ENCODE measurements at places on chromosomes 5 and 9. TPM values are rescaled to one million over a fixed set of nuclear protein-coding genes. Genes with fewer than 3 reads are reported as not detected.

SPATA31D4 gene
- not detected for total RNA-seq

- DNase-seq: no peak
- H3K36me3 ChIP-seq: no peaks in the 10 kb centered on the region
- H3K4me3 ChIP-seq: no peak overlapping the region
- H3K27me3 ChIP-seq: peaks cover 53% of the 10 kb centered on the region
- peaks cover 3% of the 10 kb centered on the region for H3K4me1 ChIP-seq
- no peak overlapping the region for H3K27ac ChIP-seq
Measured at GRCh38 chr9:846852-847251, 5.4 kb downstream of the DMRT1 start.

DNA sequence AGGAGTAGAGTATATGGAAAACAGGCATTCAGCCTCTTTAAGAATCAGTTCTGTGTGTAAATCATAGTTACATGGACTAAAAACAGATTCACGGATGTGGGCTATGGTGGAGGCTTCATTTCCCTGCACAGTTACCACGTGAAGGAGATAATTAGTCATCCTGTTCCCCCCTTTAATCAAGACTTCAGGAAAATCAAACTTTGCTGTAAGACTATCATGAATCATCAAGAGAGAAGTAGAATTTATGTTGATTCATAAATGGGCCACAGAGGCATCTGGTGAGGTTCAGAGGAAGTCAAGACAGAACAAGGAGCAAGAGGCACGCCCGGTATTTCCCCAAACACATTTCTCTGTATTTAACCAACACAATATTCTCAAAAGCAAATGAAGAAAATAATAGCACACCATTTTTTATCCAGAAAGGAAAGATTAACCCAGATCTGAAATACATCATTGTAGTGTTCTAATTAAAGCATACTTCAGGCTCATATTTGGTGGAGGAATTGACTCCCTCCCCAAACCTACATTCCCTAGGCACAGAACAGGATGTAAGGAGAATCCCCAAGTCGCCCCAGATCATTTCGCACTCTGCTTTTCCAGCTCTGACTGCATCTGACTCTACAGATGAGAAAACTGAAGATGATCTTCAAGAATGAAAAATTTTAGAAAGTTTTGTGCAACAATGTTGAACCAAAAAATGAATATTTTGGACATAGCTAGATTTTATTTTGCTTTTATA lies 175.8 kb upstream of the GAS1 start:
- no peak overlapping the region for H3K4me3 ChIP-seq
- DNase-seq: no peak
- no peaks in the 10 kb centered on the region for H3K36me3 ChIP-seq

CARD6 gene
- total RNA-seq: 24.3 TPM

CAMK4 gene
- 2.7 TPM for total RNA-seq

- peaks cover 23% of the 10 kb centered on the region for H3K36me3 ChIP-seq
- no peak overlapping the region for H3K4me3 ChIP-seq
- no peak for DNase-seq
- no peak overlapping the region for H3K27ac ChIP-seq
- H3K27me3 ChIP-seq: no peaks in the 10 kb centered on the region
Measured at GRCh38 chr5:123351240-123351639, 72.0 kb downstream of the CEP120 start.

DNA sequence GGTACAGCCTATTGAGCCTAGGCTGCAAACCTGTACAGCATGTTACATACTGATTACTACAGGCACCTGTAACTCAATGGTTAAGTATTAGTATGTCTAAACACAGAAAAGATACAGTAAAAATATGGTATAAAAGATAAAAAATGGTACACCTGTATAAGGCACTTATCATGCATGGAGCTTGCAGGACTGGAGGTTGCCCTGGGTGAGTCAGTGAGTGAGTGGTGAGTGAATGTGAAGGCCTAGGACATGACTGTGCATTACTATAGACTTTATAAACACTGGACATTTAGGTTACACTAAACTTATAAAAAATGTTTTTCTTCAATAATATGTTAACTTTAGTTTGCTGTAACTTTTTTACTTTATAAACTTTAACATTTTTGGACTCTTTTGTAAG lies 171.3 kb downstream of the SLC28A3 start:
- no peak for DNase-seq
- no peak overlapping the region for H3K4me3 ChIP-seq
- no peak overlapping the region for H3K27ac ChIP-seq
- no peaks in the 10 kb centered on the region for H3K4me1 ChIP-seq
- H3K36me3 ChIP-seq: no peaks in the 10 kb centered on the region

DNA sequence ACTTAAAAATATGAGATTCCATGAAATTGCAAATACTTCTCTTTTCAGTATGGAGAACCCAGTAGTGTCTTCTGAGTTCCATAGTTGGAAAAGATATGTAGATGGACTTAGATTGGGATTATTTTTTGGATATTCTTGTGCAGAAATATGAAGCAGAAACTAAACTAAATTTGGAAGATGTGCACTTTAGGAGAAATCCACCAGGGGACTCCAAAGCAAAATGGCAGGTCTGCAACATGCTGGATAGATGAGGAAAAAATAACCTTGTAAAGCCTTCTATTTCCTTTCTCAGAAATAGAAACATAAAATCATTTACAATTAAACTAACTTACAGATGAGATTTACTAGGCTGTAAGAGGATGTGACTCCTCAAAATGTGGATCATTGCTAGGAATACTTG lies 49.2 kb upstream of the MINAR2 start:
- no peaks in the 10 kb centered on the region for H3K36me3 ChIP-seq
- H3K4me3 ChIP-seq: no peak overlapping the region
- H3K4me1 ChIP-seq: no peaks in the 10 kb centered on the region

SLC34A1 gene
- total RNA-seq: not detected

GRCh38 chr5:123156577-123157296 lies 67.7 kb downstream of the PRDM6 start:
- H3K4me1 ChIP-seq: peaks cover 17% of the 10 kb centered on the region
- H3K27me3 ChIP-seq: no peaks in the 10 kb centered on the region
- H3K27ac ChIP-seq: peak overlapping the region; percentile 13
- no peak for DNase-seq

DNA sequence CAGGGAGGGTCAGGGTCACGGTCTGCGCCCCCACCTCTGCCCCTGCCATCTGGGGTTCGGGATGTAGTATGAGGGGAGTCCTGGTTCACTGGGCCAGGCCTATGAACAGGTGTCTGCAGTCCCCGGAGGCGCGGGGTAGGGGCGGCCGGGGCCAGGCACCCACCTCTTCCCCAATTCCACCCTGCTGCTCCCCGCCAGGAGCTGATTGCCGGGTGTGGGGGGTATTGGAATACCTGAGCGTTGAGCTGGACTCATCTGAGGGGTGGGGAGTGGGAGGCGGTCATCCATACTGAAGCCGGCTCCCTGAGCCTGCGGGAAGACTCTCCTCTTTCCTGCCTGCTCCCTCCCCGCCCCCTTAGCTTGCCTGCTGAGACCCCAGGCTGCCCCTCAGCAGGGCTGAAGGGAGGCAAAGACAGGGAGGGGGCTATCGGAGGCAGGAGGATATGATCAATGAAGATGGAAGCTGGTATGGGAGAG lies 679 bp downstream of the SLC6A7 start:
- no peak overlapping the region for H3K4me3 ChIP-seq
- no peak for DNase-seq
- H3K36me3 ChIP-seq: no peaks in the 10 kb centered on the region

DNA sequence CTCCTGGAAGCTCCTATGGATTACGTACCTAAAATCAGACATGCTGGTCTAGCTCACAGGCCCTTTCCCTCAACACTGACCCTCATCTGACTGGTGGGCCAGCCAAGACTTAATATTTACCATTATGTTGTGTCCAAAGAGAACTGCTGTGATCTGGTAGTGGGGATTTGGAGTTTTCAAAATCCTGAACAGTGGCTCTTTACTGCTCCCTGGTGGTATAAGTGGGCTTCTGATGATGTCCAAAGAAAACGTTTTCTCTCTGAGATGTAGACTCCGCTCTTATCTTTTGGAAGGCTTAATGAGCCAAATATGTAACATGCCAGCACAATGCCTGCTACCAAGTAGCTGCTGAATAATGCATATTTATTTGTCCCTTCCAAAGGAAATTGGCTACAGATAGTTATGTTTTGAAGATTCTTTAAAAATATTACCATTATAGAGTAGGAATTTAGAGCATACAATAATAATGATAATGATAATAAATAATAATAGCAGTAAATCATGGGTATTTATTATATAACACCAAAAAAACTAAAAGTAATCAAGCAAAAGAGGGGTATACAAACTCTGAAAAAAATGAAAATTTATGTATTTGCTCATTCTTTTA lies 406.6 kb upstream of the TNC start:
- no peak overlapping the region for H3K4me3 ChIP-seq
- H3K27me3 ChIP-seq: no peaks in the 10 kb centered on the region
- H3K36me3 ChIP-seq: no peaks in the 10 kb centered on the region
- no peak overlapping the region for H3K27ac ChIP-seq

C9orf50 gene
- total RNA-seq: not detected

PSAT1 gene
- 10.4 TPM for total RNA-seq

DNA sequence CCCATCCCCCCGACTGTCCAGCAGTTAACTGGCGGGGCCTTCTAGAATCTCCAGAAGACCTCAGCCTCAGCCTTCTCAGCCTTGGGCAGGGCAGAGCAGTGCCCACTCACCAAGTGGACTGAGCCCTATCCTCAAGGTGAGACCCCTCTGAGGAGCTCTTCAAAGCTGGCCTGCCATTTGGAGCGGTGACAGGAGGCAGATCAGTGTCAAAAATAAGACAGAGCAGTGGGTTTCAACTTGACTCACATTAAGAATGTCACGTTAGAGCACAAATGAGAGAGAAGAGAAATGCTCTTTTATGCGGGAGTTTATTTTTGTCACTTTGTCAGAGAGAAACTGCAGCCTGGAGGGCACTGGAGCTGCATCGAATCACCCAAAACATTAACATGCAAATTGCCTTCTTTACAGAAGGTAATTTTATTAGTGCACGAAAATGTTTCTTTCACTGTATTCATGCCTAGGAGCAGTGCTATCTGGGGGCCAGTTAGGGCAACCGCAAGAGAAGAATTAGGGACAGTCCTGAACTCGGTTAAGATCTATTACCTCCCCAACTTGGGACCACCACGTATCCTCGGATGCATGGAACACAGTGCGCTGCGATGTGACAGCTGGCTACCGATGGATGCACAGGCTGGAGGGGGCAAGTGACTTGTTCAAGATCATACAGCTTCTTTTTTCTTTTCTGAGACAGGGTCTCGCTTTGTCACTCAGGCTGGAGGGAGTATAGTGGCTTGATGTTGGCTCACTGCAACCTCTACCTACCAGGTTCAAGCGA lies 188.5 kb downstream of the DAB2IP start:
- DNase-seq: no peak
- H3K4me3 ChIP-seq: no peak overlapping the region
- H3K36me3 ChIP-seq: no peaks in the 10 kb centered on the region
- no peaks in the 10 kb centered on the region for H3K27me3 ChIP-seq

AK8 gene
- total RNA-seq: 6.1 TPM

FOXD4L6 gene
- total RNA-seq: not detected

DNA sequence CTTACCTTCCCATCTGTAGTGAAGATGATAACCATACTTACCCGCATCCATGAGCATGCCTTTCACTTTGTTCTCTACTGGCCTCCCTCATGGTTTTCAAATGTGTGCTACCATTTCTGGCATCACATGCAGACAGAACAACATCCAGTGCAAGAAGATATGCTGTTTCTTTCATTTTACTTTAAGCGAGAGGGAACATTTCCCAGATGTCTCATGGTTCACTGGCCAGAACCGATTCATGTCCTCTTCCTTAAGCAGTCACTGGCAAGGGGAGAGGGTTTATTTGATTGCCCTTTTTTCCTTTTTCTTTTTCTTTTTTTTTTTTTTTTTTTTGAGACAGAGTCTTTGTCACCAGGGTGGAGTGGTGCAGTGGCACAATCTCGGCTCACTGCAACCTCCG lies 37.7 kb downstream of the ARRDC3 start:
- H3K27ac ChIP-seq: no peak overlapping the region
- no peaks in the 10 kb centered on the region for H3K36me3 ChIP-seq
- H3K27me3 ChIP-seq: no peaks in the 10 kb centered on the region
- H3K4me3 ChIP-seq: no peak overlapping the region
- no peaks in the 10 kb centered on the region for H3K4me1 ChIP-seq

- H3K27ac ChIP-seq: no peak overlapping the region
- peaks cover 10% of the 10 kb centered on the region for H3K4me1 ChIP-seq
- no peaks in the 10 kb centered on the region for H3K36me3 ChIP-seq
- DNase-seq: no peak
- no peak overlapping the region for H3K4me3 ChIP-seq
Measured at GRCh38 chr5:109701792-109702191, 12.1 kb downstream of the MAN2A1 start.

- no peak overlapping the region for H3K27ac ChIP-seq
- H3K4me3 ChIP-seq: no peak overlapping the region
- no peaks in the 10 kb centered on the region for H3K36me3 ChIP-seq
- H3K4me1 ChIP-seq: no peaks in the 10 kb centered on the region
Measured at GRCh38 chr5:80059354-80059980, 24.3 kb downstream of the THBS4 start.

- H3K4me1 ChIP-seq: peaks cover 38% of the 10 kb centered on the region
- no peak for DNase-seq
- no peak overlapping the region for H3K4me3 ChIP-seq
- no peak overlapping the region for H3K27ac ChIP-seq
- H3K27me3 ChIP-seq: no peaks in the 10 kb centered on the region
- peaks cover 10% of the 10 kb centered on the region for H3K36me3 ChIP-seq
Measured at GRCh38 chr5:148386041-148386440, 2.3 kb downstream of the FBXO38 start.

- no peaks in the 10 kb centered on the region for H3K4me1 ChIP-seq
- no peak for DNase-seq
- no peak overlapping the region for H3K27ac ChIP-seq
- no peaks in the 10 kb centered on the region for H3K27me3 ChIP-seq
Measured at GRCh38 chr5:58912116-58912515, 329.2 kb downstream of the RAB3C start.

All from lower lobe of right lung (tissue), 2 donors.